ENCODE measurements at places on chromosomes 4 and X. TPM values are rescaled to one million over a fixed set of nuclear protein-coding genes. Genes with fewer than 3 reads are reported as not detected.

TEX13D gene
- 0.05 TPM for total RNA-seq

GCNA gene
- total RNA-seq, result 4.3 TPM

SPANXA1 gene
- not detected for total RNA-seq

RAB41 gene
- total RNA-seq, result not detected

SPACA5 gene
- total RNA-seq, result not detected

SPARCL1 gene
- not detected for total RNA-seq

KIT gene
- 0.17 TPM for total RNA-seq

SPIN2B gene
- 12.1 TPM for total RNA-seq

AGTR2 gene
- not detected for total RNA-seq

APLN gene
- 0.26 TPM for total RNA-seq

RS1 gene
- total RNA-seq, result not detected

Data from activated T-helper 1 cell treated with anti-CD3 and anti-CD28 coated beads, Interleukin-12 subunit alpha, Interleukin-12 subunit beta, Interleukin-2, Interleukin-4 antibody, amounts not matched to agents 30 ng/mL and 10 ng/mL and 1 ng/mL, durations not matched to agents 14 hours and 24 hours and 36 hours (primary cell).